Fibroblast of pulmonary artery (primary cell): ENCODE measurements at places on chromosomes 16 and 17.
A peak's percentile ranks its signal among the peaks of the same experiment; 100 is the strongest.

DNA sequence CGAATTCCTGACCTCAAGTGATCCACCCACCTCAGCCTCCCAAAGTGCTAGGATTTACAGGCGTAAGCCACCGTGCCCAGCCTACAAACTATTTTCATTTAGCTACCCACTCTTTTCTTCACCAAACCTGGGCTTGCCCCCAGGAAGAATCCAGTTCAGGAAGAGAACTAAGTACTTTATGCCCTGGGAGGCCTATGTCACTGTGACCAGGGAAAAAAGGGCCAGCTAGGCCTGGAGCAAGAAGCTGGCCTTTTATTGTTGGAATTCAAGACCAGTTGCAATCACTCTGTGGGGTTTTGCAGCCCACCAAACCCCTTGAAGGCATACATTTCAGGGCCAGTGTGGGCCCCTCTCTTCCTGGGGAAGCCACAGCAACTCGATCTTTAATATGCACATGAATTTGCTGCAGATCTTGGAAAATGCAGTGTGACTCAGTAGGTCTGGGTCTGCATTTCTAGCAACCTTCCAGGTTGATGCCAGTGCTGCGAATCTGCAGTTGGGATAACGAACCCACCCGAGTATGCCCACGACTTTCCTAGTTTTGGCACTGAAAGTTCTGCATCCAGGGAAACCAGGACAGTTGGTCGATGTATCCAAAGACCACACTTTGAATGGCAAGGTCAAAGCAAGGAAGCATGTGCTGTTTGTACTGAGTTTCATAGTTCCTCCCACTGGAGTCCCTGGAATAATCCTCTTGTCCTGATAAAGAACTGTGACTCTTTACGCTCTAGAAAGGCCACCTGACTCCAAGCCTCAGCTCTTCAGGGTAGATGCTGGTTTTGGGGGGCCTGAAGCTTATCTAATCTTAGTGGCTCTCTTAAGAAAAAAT lies 7.2 kb upstream of the MRPS23 start:
- no peak for DNase-seq

- DNase-seq: no peak
These were observed 157.8 kb downstream of the HS3ST3B1 start for GRCh38 chr17:14458724-14459123.

- DNase-seq: no peak
These were observed 24.8 kb downstream of the PITPNC1 start for GRCh38 chr17:67401598-67402504.

GRCh38 chr17:2980211-2980903 lies 83.0 kb downstream of the OR1D5 start:
- no peak for DNase-seq

- no peak for DNase-seq
These were observed 54.9 kb upstream of the TANC2 start for GRCh38 chr17:62911114-62911513.

DNA sequence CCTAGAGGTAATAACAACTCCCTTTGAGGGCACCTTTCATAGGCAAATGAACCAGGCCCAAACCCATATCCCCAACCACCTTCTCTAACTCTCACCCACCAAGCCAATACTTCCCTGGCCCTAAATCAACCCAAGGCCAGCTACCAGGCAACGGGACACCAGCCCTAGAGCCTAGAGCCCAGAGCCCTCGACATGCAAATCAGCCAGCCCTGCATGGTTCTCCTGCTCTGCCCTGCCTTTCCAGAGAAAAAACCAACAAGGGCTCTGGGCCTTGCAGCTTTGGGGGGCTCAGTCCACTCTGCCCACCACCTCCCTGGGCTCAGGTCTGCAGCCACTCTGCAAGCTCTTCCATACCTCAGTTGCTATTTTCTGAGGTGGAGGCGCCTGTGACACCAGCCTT lies 55.0 kb downstream of the PITPNM3 start:
- DNase-seq: no peak

GRCh38 chr17:37818689-37819088 lies 73.8 kb upstream of the HNF1B start:
- no peak for DNase-seq

GRCh38 chr16:29316761-29317183 lies 89.7 kb downstream of the NPIPB11 start:
- no peak for DNase-seq

DNA sequence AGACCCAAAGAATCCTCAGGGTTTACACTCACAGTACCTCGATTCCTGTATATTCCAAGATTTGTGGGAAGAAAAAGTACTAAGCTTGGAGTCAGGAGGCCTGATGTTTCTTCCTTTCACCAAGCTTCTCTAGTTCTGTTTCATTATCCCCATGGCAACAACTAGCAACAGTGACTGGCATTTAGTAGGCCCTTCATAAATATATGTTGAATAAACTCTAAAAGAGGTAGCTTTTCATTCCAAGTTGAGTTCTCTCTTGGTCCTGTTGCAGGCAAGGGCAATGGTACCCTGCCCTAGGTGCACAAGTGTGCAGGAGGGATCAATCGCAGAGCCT lies 527 bp upstream of the UBE2Z start:
- DNase-seq: peak; percentile 68

GRCh38 chr17:81090361-81091136 lies 55.6 kb downstream of the BAIAP2 start:
- DNase-seq: peak; percentile 16

DNA sequence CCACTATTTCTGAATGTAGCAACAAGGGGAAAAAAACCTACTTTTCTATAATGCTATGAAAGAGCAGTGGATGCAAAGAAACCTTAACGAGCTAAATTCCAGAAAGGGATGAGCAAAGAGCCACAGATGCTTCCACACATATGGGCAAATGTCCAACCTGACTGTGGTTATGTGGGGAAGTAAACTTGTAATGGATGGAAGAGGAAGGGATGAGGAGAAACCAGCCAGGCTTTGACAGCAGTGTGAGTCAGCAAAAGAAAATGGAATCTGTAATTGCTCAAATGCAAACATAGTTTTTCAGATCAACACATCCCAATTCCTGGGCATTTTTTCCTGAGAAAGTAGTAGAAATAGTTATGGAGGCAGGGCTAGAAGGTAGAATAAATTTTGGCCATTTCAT lies 204.8 kb upstream of the CPHXL start:
- DNase-seq: no peak

GRCh38 chr17:70370816-70371215 lies 201.5 kb downstream of the KCNJ2 start:
- no peak for DNase-seq

GRCh38 chr16:87058728-87059250 lies 258.4 kb downstream of the C16orf95 start:
- no peak for DNase-seq

GRCh38 chr16:71250461-71251235 lies 20.1 kb upstream of the HYDIN start:
- DNase-seq: peak; percentile 26

DNA sequence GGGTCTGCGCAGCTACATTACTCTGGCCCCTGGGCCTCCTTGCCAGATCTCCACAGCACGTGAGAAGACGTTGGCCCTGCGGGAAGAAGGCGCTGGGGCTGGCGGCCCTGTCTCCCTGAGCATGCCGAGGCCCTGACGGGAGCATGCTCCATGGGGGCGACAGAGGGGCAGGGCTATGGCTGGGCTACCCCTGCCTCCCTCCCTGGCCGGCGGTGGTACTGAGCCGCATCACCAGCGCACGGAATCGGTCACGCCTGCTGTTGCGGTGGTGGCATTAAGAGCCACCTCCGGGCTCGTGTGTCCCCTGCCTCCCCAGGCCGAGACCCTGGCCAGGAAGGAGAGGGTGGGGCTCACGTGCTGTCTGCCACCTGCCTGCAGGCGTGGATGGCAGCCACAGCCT lies 28.1 kb downstream of the MAPK8IP3 start:
- DNase-seq: no peak

DNA sequence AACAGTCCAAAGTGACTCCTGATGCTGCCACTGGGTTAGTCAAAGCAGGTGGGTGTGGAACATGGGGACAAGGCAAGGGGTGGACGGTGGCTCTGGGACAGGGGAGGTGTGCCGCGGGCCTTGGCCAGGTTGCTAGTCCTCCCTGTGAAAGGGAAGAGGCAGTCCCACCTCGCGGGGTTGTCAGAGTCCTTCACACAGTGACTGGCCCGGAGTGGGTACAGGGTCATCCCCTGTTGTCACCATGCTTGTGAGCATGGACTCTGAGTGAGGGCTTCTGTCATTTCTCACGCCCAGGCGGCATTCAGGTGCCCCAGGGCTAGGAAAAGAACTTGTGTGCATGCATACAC lies 3.1 kb upstream of the ZNF469 start:
- no peak for DNase-seq

DNA sequence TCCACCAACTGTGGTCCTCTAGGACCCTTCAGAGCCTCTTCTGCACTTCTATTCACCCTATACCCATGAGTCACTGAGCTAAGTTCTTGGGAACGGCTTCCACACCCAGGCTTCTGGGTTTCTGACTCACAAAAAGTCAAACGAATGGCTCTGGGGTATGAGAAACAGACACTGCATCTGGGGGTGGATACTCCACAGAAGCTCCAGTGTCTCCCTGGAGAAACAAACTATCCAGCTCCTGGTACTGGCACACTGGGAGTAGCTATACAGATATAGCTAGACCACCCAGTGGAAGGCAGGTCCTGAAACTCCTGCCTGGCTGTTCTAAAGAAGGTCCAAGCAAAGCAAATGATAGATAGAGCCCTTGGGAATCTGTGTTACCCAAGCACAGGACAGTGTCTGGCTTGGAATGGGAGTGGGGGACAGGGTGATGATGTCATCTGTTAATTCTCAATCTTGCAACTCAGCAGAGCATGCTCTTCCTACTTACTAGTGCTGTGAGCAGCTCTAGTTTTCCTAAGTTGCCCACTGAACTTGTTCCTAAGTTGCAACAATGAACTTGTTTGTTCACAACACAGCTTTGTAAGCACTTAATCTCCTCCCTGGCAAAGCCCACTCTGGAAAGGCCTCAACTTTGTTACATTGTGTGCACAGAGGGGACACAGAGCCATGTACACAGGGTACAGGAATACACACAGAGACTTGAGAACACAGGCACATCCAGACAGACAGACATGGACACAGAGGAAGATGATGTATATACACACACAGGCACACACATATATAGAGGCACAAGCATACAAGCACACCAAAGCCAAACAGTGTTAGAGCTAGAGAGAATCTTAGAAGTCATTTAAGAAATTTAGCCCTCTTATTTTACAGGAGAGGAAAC lies 6.7 kb downstream of the MMP28 start:
- DNase-seq: peak; percentile 67

DNA sequence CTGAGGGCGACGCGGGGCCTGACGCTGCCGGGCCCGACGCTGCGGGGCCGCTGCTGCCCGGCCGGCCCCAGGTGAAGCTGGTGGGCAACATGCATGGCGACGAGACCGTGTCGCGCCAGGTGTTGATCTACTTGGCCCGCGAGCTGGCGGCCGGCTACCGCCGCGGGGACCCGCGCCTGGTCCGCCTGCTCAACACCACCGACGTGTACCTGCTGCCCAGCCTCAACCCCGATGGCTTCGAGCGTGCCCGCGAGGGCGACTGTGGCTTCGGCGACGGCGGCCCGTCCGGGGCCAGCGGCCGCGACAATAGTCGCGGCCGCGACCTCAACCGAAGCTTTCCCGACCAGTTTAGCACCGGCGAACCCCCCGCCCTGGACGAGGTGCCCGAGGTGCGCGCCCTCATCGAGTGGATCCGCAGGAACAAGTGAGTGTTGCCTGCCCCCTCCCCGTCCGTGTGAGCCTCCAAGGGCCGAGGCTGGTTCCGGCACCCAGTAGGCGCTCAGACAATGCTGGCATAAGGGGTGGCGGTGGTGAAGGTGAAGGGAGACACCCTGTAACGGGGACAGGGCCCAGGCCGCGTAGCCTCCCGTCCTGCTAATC lies 676 bp downstream of the CPD start:
- DNase-seq: no peak

DNA sequence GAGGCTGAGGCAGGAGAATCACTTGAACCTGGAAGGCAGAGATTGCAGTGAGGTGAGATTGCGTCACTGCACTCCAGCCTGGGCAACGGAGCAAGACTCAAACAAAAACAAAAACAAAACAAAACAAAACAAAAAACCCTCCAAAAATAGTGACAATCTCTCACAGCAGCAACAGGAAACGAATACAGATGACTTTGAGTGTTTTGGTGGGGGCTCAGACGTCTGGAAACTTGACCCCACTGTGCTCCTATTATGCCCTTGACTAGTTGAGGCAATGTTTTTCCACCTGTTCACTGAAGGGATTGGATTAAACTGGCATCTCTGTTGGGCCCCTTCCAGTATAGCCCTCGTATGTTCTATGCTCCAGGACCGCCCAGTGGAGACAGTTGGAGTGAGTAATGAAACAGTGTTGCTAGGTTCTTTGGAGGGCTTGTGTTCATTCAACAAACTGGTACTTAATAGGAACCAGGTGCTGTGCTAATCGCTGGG lies 167.0 kb downstream of the UTP18 start:
- no peak for DNase-seq

DNA sequence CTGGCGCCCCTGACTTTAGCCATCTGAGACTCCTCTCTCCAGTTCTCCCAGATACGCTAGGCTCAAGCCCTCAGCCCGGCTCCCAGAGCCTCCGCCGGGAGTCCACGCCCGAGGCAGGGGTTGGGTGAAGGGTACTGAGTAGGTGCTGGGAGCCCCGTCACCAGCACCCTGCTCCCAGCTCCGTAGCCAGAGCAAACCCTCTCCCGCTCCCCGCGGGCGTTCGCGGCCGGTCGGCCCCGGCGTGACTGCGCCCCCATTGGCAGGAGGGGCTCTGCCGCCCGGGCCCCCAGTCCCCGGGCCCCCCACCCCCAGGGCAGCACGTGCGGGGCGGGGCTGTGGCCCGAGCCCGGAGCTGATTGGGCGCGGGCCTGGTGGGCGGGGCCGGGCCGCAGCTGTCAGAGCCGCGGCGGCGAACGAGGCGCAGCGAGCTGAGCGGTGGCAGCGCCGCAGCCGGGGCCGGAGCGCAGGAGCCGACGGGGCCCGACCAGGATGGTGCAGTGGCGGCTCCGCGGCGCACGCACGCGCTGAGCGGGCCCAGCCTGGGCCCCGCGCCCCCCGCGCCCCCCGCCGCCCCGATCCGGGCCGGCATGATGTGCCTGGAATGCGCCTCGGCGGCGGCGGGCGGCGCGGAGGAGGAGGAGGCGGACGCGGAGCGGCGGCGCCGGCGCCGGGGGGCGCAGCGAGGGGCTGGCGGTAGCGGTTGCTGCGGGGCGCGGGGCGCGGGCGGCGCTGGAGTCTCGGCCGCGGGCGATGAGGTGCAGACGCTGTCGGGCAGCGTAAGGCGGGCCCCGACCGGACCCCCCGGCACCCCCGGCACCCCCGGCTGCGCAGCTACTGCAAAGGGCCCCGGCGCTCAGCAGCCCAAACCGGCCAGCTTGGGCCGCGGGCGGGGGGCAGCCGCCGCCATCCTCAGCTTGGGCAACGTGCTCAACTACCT lies at the start of gene SPNS2:
Gene SPNS2, plus strand, starts transcription at position 421 of the 937 bp plus-strand sequence. Its CDS starts 167 bp downstream, at position 588.
- DNase-seq: peak; percentile 38

- DNase-seq: peak; percentile 74
These were observed 1.4 kb downstream of the TRAF4 start for GRCh38 chr17:28744972-28745785.
